Renal cortical epithelial cell (primary cell): ENCODE measurements at places on chromosomes 3 and 15. TPM values are rescaled to one million over a fixed set of nuclear protein-coding genes. Genes with fewer than 3 reads are reported as not detected.

DNA sequence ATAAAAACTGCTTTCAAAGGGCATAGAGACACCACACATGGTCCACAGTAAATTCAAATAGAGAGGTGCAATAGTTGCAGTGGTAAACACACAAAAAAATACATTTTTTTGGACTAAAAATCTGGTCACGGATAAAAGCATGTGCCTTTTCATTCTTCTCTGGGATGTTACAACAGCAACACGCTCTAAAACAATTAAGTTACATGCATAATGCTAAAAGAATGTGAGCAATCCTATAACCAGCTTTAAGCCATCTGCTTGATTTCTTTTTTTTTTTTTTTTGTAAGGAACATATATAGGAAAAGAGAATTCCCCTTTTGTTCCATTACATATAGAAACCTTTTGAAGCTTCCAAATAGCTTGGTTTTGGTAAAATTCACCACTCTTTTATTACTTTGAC, 20.0 kb downstream of the WNT5A start:
- peak; percentile 54 for DNase-seq

The ZNF770 gene
- 34.7 and 85.1 TPM in 2 replicates for total RNA-seq

GRCh38 chr15:66481107-66481856, 16.3 kb downstream of the SNAPC5 start:
- DNase-seq = peak; percentile 89

The RASGRP1 gene
- total RNA-seq = 12.1 and 16.3 TPM in 2 replicates

GRCh38 chr15:53559364-53560277, 199.8 kb downstream of the WDR72 start:
- peak; percentile 79 for DNase-seq

DNA sequence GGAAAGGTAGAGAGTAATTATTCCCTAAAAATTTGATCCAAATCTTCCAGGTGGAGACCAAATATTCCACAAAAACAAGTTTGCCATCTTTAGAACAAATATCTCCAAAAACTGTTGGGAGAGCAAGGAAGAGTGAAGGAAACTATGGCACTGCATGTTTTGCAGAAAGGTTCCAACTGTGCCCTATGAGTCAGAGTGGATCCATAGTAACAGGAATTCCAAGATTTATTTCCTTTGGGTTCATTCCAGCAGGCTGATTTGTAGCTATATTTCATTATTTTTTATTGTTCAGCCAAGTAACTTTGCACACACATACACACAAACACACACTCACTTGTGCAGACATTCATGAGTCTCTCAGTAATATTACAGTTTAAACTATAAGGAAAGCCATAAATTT, 459.7 kb upstream of the EPHA6 start:
- no peak for DNase-seq

The RGMA gene
- 0.25 TPM in 1 of 2 replicates, not detected in the other for total RNA-seq

DNA sequence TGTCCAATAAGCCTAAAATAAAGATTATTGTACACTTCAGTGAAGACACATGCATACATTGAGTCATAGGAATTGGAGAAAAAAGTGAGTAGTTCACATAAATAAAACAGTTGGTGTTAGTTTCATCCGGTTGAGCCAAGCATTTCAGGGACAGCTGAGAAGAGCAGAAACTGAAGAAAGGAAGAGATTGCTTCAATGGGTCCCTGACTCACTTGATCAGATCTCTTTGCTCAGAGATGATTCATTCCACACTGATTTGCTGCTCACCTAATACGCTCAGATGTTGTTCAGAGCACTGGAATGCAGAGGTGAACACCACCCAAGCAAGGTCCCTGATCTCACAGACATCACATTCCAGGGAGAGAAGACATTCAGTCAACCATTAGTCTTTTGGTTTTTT, 93.7 kb downstream of the RAD18 start:
- DNase-seq = peak; percentile 100

DNA sequence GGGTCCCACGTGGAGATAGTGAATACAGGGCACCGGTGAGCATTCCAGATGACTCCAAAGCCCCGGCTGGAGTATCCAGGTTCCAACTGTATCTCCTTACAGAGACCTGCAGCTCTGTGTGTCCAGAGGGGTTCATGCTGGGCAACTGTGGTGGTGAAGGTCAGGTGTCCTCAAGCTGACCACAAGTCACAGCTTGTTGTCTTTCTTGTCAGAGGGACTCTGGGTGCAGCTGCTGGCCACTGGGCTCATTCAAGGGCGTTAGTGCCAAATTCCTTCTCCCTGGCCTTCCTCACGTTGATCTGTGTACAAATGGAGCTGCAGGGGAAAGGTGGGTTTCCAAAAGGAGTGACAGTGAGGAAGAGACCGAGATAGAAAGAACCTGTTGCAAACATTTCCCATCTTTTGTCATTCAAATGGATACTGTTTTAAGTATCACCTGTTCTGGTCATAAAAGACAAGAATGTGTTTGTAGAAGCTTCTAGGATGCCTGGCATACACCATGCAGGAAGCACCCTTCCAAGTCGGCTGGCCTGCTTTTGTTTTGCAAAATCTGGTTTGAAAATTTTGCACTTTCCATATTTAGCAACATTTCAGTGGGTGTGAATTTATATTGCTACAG, 52.5 kb downstream of the CEMIP start:
- DNase-seq = no peak

- peak; percentile 37 for DNase-seq
Observed at GRCh38 chr15:53808058-53808706, 48.7 kb upstream of the WDR72 start.

DNA sequence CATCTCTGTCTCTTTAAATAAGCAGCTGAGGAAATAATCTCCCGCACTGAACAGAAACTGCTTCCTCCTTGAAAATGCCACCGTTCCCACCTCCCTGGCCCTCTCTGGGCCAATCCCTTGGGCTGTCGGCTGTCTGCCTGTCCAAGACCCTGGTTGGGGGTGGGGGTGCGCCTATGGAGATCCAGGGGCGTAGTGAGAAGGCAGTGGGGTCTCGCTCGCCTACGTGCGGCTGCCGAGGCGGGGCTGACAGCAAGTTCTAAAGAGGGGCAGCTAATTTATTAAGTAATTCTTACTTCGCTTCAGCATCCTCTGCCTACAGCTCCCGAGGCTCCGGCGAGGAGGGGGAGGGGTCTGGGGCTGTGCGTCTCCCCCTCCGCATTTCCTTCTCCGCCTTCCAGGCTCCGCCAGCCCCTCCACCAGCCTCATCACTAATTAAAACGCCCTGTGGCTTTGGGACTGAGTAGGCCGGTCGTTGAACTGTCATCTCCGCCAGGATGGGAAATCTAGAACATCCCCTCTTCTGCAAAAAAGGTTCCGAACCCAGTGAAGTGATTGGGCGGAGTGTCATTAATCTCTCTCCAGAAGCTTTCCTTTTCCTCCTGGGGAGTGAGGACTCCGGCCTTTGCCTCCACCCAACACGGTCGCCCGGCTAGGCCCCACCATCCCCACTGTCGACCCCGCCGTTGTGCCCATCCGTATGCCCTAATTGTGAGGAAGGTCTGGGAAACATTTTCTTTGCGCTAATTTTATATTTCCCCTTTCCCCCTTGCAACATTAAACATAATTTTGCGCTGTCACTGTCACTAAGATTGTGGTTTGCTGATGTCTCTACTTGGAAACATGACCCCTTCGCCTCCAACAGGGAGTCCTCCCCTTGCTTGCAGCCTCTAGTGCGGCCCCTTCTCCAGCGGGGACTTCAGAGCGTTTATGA, 16.9 kb downstream of the NR2F2 start:
- no peak for DNase-seq

The ELL3 gene
- total RNA-seq = 5.9 and 11.6 TPM in 2 replicates

The PAQR9 gene
- total RNA-seq = 0.17 and 0.20 TPM in 2 replicates

The SAMD7 gene
- not detected in 2 replicates for total RNA-seq

DNA sequence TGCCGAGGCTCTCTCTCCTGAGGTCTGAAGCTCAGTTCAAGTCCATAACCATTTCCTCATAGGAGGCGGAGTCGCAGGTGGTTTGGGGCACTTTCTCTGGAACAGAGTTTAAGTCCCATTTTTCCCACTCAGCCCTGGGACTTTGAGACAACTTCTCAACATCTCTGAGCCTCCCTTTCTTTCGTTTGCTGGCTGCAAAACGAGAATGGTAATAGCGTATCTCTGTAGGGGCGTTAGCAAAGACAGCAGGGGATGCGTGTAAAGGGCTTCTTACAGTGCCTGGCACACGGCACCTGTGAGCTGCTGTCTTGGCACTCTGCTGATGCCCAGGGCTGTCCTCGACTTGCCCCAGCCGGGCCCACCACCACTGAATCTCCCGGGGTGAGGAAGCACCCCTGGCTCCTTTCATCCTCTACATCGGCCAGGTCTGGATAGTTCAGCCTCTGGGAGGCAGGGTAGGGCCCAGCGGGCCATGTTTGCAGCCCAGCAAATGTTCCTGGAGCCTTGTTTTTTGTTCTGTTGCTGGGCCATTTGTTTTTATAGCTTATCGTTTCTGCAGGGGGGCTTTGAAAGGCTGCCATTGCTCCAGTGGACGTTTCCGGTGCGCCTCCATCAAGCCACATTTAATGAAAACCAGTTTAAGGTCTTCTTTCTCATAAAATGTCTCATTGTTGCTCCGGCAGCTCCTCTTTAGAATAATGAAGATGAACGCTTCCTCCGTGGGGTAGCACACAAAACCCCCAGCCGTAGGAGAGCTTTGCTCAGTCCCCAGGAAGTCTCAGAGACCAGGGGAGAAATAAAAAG, 60.0 kb upstream of the WNT5A start:
- DNase-seq = no peak

DNA sequence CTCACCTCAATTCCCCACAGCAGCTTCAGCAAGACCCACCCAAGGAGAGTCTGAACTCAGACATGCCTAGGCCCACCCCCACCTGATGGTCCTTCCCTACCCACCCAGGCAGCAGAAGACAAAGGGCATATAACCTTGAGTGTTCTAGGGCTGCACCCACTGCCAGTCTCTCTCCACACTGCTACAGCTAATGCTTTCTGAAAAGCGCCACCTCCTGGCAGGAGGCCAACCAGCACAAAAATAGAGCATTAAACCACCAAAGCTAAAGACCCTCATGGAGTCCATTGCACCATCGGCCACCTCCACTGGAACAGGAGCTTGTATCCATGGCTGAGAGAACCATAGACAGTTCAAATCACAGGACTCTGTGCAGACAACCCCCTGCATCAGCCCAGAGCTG, 11.3 kb upstream of the RPL39L start:
- no peak for DNase-seq

DNA sequence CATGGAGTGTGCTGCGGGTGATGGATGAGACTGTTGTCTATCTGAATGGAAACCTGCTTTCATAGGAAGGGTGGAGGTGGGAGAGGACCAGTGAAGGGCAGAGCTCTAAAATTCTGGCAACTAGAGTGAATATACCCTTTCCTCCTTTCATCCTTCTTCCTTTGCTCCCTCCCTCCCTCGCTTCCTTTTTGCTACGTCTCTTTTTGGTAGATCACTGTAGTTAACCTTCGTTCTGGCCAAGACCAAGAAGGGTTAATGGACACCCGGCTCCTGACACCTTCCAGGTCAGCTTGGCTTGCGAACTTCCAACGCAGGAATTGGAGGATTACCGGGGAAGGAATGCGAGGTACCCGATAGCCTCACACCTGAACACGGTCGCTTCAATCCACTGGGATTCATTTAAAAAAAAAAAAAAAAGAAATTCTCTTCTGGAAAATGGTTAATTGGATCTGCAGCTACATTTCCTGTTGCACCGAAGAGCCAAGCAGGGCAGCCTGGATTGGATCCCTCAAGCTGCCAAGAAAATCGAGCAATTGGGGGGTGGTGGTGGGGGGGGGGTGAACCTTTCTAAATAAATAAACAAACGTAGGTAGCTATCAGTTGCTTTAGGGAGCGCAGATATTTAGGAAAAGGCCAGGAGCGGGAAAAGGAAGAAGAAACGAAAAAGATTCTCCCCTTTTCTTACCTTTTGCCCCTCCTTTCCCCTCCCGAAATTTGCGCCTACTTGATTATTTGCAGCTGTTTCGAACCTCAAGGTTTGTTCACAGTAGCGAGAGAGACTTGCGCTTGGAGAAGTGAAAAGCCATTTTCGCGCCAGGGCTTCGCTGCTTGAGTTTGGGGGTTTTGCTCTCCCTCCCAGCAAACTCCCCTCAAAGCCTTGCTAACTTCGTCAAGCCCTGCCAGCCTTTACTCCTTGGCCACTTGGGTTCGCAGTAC, 9.5 kb upstream of the NR2F2 start:
- DNase-seq = no peak

GRCh38 chr3:100164743-100165142, 50.4 kb upstream of the FILIP1L start:
- no peak for DNase-seq

The FOXB1 gene
- not detected in 2 replicates for total RNA-seq

DNA sequence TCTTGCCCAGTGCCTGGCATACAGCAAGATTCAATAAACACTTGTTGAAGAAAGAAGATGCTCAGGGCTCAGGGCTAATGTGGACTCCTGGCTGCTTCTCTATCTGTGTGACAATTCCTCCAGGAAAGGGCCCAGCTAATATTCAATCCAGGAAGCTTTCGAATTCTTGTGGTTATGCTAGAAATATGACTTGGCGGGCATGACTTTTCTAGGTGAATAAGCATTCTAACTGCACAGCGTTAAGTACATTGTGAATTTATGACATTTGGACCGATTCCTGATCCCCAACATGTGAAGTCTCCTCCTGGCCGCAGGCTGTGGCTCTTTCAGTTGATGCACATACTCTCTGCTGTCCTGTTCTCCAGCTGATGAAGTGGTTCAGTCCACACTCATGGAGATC, 117.0 kb downstream of the IMPG2 start:
- DNase-seq = peak; percentile 33

The CPNE9 gene
- total RNA-seq = not detected in 2 replicates

GRCh38 chr15:78301828-78302227, 2.4 kb upstream of the SKIC8 start:
- DNase-seq = peak; percentile 59

DNA sequence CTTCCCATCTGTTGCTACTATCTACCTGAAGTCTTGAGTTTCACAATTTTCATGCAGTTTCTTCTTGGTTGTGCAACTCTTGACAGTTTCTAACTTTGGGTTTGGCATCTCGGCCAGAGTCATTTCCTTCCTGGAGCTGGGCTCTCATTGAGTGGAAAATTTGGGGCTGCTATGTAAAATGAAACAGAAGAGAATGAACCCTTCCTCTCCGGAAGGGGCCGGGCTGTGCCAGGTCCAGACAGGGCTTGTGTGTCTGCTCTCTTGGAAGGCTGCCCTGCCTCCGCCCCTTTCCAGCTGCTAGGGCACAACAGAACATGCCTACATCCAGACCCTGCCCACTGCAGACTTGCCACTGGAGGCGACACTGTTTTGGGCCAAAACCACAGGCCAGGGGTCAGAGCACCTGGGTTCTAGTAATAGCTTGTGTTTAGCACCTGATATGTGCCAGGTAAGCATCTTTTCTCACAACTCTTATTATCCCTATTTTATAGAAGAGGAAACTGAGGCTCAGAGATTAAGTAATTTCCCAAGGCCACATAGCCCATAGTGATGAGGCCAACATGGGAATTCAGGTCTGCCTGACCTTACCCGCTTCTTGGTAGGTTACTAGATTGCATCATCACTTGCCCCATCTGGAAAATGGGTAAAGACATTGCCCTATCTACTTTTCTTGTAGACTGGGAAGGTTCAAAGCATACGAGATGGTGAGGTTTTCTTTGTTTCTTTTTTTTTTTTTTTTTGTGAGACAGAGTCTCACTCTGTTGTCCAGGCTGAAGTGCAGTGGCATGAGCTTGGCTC, 25.0 kb downstream of the IRAK2 start:
- peak; percentile 63 for DNase-seq

The THSD4 gene
- 22.6 and 58.6 TPM in 2 replicates for total RNA-seq

- peak; percentile 99 for DNase-seq
Observed at GRCh38 chr3:15646851-15647511, 45.4 kb downstream of the BTD start.

GRCh38 chr3:64677961-64678716, 9.7 kb downstream of the ADAMTS9 start:
- peak; percentile 60 for DNase-seq

- DNase-seq = peak; percentile 89
Observed at GRCh38 chr3:177150970-177151627, 46.2 kb downstream of the TBL1XR1 start.
